Hematopoietic multipotent progenitor cell treated with erythropoietin and hydrocortisone succinate and interleukin-3 and kit ligand, for 4 days (in vitro differentiated cells): ENCODE measurements at places on chromosomes 6 and 20.

DNA sequence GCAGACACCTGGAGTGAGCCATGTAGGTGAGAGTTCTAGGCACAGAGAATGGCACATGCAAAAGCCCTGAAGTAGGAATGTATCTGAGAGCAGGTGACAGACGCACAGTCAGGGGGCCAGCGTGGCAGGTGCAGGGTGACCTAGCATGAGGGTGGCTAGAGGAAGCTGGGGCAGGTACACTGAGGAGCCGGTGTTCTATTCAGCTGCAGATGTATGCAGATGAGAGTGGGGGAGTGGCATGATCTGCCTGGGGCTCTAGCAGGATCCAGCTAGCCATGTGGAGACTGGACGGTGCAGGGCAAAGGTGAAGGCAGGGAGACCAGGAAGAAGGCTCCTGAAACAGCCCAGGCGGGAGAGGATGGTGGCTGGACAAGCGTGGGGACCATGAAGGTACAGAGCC, 10.7 kb downstream of the PEDS1 start:
- DNase-seq = no peak

DNA sequence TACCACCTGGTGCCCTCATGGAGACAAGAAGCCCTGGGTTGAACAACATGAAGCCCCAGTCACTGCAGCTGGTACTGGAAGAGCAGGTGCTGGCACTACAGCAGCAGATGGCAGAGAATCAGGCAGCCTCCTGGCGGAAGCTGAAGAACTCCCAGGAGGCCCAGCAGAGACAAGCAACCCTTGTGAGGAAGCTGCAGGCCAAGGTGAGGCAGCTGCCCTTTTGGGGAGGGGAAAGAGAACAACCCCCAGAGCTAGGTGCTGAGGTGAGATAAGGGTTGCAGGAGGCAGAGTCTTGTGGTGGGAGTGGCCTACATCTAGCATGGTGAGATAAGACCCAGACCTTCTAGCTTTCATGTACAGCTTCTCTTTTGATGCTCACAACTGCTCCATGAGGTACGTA, 7.0 kb downstream of the CEP250 start:
- DNase-seq = peak; percentile 90

- DNase-seq = peak; percentile 57
These were observed 71.5 kb downstream of the SLC23A2 start for GRCh38 chr20:4929686-4930397.

- no peak for DNase-seq
These were observed 391.4 kb downstream of the COL12A1 start for GRCh38 chr6:74814440-74814839.
